ENCODE measurements at places on chromosomes 13 and 19.

DNA sequence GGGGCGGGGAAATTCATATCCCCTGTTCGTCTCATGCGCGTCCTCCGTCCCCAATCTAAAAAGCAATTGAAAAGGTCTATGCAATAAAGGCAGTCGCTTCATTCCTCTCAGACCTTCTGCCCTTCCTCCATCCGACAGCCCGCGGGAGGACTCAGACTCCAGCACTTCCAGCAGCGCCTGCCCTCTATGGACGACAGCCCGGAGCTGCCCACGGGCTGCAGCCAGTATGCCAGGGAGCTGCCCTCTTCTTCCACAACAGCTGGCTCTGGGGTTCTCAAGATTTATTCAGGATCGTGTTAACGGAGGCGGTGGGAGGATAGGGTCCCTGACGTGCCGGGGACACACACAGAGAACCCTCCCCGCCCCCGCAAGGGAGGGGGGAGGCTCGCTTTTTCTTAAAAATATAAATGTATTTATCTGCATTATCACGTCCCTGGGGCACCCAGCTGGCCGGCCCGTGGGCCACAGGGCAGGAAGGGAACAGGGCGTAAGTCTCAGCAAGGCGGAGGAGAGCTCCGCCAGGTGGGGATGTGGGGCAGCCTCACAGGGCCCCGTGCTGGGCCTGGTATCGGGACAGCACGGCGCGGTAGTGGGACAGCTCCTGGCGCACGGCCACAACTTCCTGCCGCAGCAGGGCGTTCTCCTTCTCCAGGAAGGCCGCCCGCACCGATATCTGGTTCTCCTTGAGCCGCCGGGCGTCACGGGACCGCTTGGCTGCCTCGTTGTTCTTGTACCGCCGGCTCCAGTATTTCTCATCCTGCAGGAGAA is 6.7 kb downstream of the DBP start:
- H3K27me3 ChIP-seq = no peaks in the 10 kb centered on the region
- peaks cover 29% of the 10 kb centered on the region for H3K4me1 ChIP-seq
- DNase-seq = no peak
- peak overlapping the region; percentile 65 for H3K27ac ChIP-seq

DNA sequence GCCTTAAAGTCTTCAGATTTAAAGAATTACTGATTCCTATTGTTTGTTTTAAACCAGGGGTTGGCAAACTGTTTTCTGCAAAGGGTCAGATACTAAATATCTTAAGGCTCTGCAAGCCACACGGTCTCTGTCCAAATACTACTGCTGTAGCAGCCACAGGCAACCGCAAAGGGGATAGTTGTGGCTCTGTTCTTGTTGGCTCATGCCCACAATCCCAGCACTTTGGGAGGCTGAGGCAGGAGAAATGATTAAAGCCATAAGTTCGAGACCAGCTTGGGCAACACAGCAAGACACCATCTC is 22.4 kb downstream of the RANBP3 start:
- DNase-seq = no peak
- H3K4me1 ChIP-seq = peaks cover 83% of the 10 kb centered on the region
- no peak overlapping the region for H3K27ac ChIP-seq

GRCh38 chr13:41029629-41030028 is 10.5 kb upstream of the ELF1 start:
- no peaks in the 10 kb centered on the region for H3K27me3 ChIP-seq
- DNase-seq = no peak
- H3K4me1 ChIP-seq = peaks cover 32% of the 10 kb centered on the region
- H3K4me3 ChIP-seq = no peak overlapping the region

- H3K27ac ChIP-seq = no peak overlapping the region
- H3K4me3 ChIP-seq = no peak overlapping the region
- no peaks in the 10 kb centered on the region for H3K4me1 ChIP-seq
- no peaks in the 10 kb centered on the region for H3K27me3 ChIP-seq
These were observed 3.3 kb upstream of the POSTN start for GRCh38 chr13:37601648-37602440.

DNA sequence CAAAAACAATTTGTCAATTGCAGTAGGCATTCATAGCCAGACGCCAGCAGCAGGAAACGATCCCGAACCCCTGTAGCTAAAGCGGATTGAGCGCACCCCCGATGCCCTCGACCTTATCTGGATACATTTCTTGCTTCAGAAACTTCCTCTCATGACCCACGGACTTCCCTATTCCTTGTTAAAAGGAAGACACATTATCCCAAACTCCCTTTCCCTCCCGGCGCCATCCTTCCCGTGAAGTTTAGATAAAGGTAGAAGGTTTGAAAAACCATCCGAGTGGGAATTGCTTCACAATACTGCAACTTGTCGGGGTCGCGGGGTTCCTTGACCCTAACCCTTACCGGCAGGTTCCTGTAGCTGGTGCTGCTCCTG is 977 bp downstream of the PCDH20 start:
- no peak overlapping the region for H3K4me3 ChIP-seq
- peaks cover 54% of the 10 kb centered on the region for H3K27me3 ChIP-seq
- H3K36me3 ChIP-seq = no peaks in the 10 kb centered on the region
- no peaks in the 10 kb centered on the region for H3K4me1 ChIP-seq
- no peak overlapping the region for H3K27ac ChIP-seq

- H3K36me3 ChIP-seq = no peaks in the 10 kb centered on the region
- DNase-seq = no peak
These were observed 902.3 kb upstream of the SLITRK1 start for GRCh38 chr13:84784443-84785153.

- no peak for DNase-seq
- H3K4me1 ChIP-seq = peaks cover 25% of the 10 kb centered on the region
- no peaks in the 10 kb centered on the region for H3K27me3 ChIP-seq
- H3K27ac ChIP-seq = no peak overlapping the region
- no peak overlapping the region for H3K4me3 ChIP-seq
These were observed 60.8 kb downstream of the ALOX5AP start for GRCh38 chr13:30796132-30796572.

DNA sequence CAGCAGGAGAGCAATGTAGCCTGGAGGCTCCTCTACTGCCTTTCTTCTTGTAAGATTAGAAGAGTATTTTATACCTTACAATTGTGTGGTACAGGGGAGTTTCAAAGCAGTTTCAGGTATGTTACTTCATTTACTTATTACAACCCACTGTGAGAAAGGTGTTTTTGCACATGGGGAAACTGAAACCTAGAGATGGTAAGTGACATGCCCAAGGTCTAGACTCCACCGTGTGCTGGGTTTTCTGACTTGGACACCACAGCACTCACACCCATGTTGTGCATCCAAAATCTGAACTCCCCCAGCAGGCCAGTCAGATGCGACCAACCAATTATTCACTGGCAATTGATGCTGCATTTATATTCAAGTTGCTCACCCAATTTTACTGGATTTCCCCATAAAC is 22.8 kb downstream of the ERICH6B start:
- H3K36me3 ChIP-seq = no peaks in the 10 kb centered on the region
- DNase-seq = no peak
- H3K27me3 ChIP-seq = peaks cover 16% of the 10 kb centered on the region
- peaks cover 8% of the 10 kb centered on the region for H3K4me1 ChIP-seq
- no peak overlapping the region for H3K4me3 ChIP-seq

- no peak overlapping the region for H3K4me3 ChIP-seq
- DNase-seq = no peak
- peaks cover 8% of the 10 kb centered on the region for H3K27me3 ChIP-seq
- H3K27ac ChIP-seq = no peak overlapping the region
These were observed 125.7 kb upstream of the NBEA start for GRCh38 chr13:34816245-34816884.

GRCh38 chr19:38740257-38740592 is 4.0 kb downstream of the CAPN12 start:
- peaks cover 2% of the 10 kb centered on the region for H3K36me3 ChIP-seq
- H3K4me3 ChIP-seq = no peak overlapping the region
- no peak for DNase-seq
- peaks cover 9% of the 10 kb centered on the region for H3K27me3 ChIP-seq
- H3K27ac ChIP-seq = no peak overlapping the region

DNA sequence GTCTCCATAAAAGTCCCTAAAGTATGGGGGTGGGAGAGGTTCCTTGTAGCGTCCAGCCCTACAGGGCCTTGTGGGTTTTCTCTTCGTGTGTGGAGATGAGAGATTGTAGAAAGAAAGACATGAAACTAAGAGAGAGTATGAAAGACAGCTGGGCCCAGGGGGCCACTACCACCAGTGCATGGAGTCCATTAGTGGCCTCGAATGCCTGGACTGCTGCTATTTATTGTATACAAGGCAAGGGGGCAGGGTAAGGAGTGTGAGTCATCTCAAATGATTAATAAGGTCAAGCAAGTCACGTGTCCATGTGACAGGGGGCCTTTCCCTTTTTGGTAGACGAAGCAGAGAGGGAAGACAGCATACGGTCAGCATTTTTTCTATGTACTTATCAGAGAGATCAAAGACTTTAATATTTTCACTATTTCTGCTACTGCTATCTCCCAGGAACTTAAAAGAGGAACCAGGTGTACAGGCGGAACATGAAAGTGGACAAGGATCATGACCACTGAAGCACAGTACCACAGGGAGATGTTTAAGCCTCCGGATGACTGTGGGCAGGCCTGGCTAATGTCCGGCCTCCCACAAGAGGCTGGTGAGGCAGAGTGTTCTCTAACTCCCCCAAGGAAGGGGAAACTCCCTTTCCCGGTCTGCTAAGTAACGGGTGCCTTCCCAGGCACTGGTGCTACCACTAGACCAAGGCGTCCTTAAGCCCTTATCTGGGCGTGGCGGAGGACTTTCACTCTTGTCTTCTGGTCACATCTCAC is 25.5 kb downstream of the FGF21 start:
- H3K4me3 ChIP-seq = no peak overlapping the region
- no peak for DNase-seq
- H3K27ac ChIP-seq = no peak overlapping the region
- H3K4me1 ChIP-seq = peaks cover 2% of the 10 kb centered on the region
- H3K36me3 ChIP-seq = no peaks in the 10 kb centered on the region
- H3K27me3 ChIP-seq = peaks cover 15% of the 10 kb centered on the region

DNA sequence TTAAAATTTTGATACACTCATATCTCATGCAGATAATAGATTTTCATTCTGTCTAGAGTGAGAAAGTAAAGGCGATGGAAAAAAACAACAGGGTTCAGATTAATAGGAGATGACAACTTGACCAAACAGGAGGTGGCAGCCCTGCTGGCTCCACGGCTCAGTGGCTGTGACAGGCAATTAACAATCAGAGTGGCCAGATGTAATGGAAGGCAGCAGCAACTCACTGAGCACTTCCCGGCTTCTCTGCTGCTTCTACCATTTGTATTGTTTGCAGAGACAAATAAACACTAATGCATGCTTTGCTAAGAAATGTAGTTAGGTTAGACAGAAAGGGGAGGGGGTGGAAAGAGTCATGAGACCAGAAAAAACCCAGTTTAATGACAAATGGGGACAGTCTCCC is 473.0 kb upstream of the SLC10A2 start:
- H3K27ac ChIP-seq = no peak overlapping the region
- no peaks in the 10 kb centered on the region for H3K36me3 ChIP-seq
- H3K4me1 ChIP-seq = no peaks in the 10 kb centered on the region

GRCh38 chr13:98482476-98483444 is 94.1 kb downstream of the STK24 start:
- peaks cover 79% of the 10 kb centered on the region for H3K4me1 ChIP-seq
- peaks cover 27% of the 10 kb centered on the region for H3K36me3 ChIP-seq
- peak overlapping the region; percentile 51 for H3K27ac ChIP-seq
- peak; percentile 26 for DNase-seq
- no peaks in the 10 kb centered on the region for H3K27me3 ChIP-seq

DNA sequence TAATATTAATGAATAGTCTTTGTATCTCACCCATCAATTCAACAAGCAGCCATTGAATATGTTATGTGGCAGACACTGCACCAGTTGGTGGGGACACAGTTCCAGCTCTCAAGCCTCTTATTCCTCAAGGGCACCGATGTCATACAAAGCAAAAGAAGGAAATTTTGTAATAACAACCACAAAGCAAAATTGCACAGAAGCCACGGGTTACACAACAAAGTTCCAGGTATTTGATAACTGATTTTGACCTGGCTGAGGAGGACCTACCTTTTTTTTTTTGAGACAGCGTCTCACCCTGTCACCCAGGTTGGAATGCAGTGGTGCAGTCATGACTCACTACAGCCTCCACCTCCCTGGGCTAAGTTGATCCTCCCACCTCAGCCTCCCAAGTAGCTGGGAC is 266.7 kb downstream of the FOXO1 start:
- peaks cover 23% of the 10 kb centered on the region for H3K4me1 ChIP-seq
- DNase-seq = no peak
- H3K36me3 ChIP-seq = peaks cover 5% of the 10 kb centered on the region
- no peak overlapping the region for H3K27ac ChIP-seq
- H3K27me3 ChIP-seq = no peaks in the 10 kb centered on the region

GRCh38 chr19:3765121-3765520 is 2.6 kb downstream of the MRPL54 start:
- peaks cover 5% of the 10 kb centered on the region for H3K27me3 ChIP-seq
- peaks cover 20% of the 10 kb centered on the region for H3K36me3 ChIP-seq
- no peak overlapping the region for H3K4me3 ChIP-seq

GRCh38 chr19:47003611-47004465 is 15.8 kb upstream of the NPAS1 start:
- no peak overlapping the region for H3K4me3 ChIP-seq
- DNase-seq = no peak
- H3K27ac ChIP-seq = no peak overlapping the region
- peaks cover 4% of the 10 kb centered on the region for H3K27me3 ChIP-seq
- no peaks in the 10 kb centered on the region for H3K4me1 ChIP-seq

- peaks cover 28% of the 10 kb centered on the region for H3K4me1 ChIP-seq
- H3K27ac ChIP-seq = no peak overlapping the region
- H3K36me3 ChIP-seq = no peaks in the 10 kb centered on the region
- peaks cover 6% of the 10 kb centered on the region for H3K27me3 ChIP-seq
These were observed 485 bp downstream of the CRYL1 start for GRCh38 chr13:20525144-20525600.

- no peaks in the 10 kb centered on the region for H3K36me3 ChIP-seq
- H3K4me1 ChIP-seq = no peaks in the 10 kb centered on the region
These were observed 489.5 kb upstream of the SPRY2 start for GRCh38 chr13:80830431-80830830.

All from activated naive CD8-positive, alpha-beta T cell treated with anti-CD3 and anti-CD28 coated beads for 36 hours (primary cell).